Fibroblast of skin of right quadriceps (primary cell): ENCODE measurements at places on chromosomes 12 and 14.
A peak's percentile ranks its signal among the peaks of the same experiment; 100 is the strongest.

GRCh38 chr12:21552635-21553328 lies 26.7 kb downstream of the SPX start:
- DNase-seq: no peak

DNA sequence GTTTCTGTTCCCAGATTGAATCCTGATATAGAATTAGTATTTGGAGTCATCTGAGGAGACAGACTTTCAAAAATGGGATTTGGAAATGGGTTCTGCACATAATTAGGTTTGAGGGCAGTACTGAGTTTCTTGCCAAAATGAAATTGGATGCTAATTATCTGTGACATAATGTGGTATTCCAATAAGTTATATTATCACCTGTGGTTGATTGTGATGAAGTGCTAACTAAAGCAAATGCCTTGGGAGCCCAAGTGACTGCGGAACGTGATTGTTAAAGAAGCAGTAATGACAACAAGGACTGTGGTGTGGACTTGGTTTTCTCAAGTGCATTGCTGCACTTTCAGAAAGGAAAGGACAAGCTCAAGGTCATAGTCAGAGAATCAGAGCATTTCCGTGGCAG lies 337.0 kb downstream of the IPO8 start:
- no peak for DNase-seq

DNA sequence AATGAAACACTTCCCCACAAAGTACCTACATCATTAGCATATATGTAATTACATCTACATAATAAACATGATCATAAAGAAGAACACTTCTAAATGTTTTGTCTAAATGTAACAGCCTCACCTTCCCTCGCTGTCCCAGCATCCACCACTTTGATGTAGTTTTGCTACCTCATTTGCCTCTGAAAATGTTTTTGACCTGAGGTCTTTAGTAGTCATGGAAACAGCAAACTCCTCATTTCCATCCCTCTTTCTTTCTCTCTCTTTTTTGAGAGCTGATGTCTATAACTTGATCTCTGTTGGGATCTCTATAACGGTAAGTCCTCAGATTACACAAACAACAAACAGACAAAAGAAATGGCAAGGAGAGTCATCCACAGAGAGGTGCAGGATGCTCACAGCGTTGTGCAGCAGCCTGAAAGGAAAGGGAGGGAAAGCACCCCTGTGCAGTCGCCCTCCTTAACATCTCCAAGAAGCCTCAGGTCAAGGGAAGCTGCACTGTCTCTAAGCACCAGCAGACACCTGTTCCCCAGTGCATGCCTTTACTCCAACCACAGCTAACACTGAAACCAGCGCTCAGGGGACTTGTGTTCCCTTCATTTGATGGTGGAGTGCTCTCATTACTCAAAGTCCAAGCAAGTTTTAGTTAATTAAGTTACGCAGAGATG lies 268.7 kb downstream of the TMEM132D start:
- no peak for DNase-seq

DNA sequence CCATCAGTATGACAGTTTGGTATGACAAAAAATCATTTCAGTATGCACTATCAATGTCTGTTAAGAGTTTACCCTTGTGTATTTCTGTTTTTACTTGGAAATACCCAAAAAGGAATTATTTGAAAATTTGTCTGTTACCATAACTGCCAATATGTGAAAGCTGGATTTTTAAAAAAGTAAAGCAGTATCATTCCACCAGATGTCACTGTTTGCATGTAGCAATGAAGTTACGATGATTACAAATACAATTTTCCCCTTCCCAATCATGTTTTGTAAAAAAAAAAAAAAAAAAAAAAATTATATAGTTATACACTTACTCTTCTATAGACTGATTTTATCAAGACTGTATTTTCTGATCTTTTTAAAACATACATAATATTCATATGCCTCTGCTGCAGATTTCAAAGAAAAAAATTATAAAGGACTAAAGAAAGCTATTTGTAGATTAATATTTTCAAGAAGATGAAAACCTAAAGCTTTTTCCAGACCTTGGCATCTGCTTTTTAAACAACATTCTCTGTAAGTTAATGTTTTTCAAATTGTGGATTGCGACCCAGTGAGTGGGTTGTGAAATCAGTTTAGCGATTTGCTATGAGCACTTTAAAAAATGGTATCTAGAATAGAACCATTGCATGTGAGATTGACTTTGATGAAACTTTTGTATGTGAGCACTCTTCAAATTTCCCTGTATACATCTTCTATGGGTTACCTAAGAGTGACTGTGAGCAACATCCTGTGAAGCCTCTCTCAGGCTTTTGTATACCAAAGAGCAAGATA lies 114.2 kb downstream of the TTC6 start:
- DNase-seq: peak; percentile 21

DNA sequence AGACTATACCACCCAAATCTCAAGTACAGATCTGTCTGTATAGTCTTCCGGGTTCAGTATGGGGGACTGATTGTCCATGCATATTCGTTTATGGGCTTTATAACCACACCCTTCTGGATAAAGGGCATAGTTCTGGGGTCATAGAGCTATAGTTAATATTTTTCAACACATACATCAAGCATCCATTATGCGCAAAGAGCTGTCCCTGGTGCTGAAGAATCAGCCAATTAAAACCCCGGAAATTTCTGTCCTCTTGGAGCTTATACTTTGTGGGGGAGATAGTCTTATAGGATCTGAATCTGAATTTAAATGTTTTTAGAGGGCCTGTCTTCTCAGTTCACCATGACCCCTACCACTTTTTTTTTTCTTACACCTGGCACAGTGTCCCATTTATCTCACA lies 256.7 kb downstream of the SUDS3 start:
- DNase-seq: no peak
